Type B pancreatic cell (in vitro differentiated cells): ENCODE measurements at places on chromosomes 7 and 10. TPM values are rescaled to one million over a fixed set of nuclear protein-coding genes. Genes with fewer than 3 reads are reported as not detected.

The ZNF853 gene
- total RNA-seq, result 5.0 and 9.2 TPM in 2 replicates

The CNTNAP2 gene
- 3.9 and 26.8 TPM in 2 replicates for total RNA-seq

DNA sequence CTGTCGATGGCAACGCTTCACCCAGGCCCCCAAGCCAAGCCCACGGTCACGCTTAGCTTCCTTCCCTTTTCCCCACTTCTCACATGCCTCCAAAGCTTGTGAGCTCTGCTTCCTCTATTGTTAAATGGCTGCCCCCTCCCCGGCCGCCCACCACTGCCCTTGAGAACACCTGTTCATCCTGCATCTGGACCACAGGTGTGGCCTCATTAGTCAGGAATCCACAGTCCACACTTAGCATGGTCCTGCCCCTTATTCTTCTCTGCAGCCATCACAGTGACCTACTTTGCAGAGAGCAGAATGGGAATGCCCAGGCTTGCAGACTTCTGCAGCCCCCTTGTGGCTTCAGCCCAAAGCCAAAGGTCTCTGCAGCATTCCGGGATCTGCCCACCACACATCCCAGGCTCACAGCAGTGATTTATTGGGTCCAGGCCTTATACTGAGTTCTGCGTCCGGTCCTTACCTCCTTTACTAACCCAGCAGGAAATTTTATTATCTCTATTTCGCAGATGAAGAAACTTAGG lies 66.9 kb downstream of the PTPRE start:
- H3K36me3 ChIP-seq, result no peaks in the 10 kb centered on the region
- H3K4me3 ChIP-seq, result no peak overlapping the region
- H3K27ac ChIP-seq, result no peak overlapping the region
- H3K4me1 ChIP-seq, result peaks cover 26% of the 10 kb centered on the region
- no peak for DNase-seq
- peaks cover 13% of the 10 kb centered on the region for H3K27me3 ChIP-seq

DNA sequence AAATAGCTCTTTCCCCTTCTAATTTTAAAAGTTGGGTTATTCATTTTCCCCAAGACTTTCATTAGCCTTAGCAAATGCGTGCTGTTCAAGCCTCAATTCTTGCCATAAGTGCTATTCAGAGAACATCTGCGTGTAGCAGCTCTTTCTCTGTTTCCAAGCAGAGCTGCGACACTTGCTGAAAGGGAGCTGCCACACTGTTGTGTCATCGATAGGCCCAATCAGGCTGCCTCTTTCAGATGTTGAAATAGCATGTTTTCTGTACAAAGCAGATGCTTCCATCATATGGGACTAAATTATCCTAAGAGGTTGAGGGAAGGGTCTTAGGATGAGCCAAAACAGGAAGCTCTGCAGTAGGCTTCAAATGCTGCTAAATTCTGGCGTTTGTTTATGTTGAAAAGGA lies 220.9 kb upstream of the CDC14C start:
- H3K36me3 ChIP-seq, result no peaks in the 10 kb centered on the region
- H3K4me3 ChIP-seq, result no peak overlapping the region
- no peak overlapping the region for H3K27ac ChIP-seq
- H3K4me1 ChIP-seq, result peaks cover 6% of the 10 kb centered on the region
- H3K27me3 ChIP-seq, result no peaks in the 10 kb centered on the region
- DNase-seq, result no peak

DNA sequence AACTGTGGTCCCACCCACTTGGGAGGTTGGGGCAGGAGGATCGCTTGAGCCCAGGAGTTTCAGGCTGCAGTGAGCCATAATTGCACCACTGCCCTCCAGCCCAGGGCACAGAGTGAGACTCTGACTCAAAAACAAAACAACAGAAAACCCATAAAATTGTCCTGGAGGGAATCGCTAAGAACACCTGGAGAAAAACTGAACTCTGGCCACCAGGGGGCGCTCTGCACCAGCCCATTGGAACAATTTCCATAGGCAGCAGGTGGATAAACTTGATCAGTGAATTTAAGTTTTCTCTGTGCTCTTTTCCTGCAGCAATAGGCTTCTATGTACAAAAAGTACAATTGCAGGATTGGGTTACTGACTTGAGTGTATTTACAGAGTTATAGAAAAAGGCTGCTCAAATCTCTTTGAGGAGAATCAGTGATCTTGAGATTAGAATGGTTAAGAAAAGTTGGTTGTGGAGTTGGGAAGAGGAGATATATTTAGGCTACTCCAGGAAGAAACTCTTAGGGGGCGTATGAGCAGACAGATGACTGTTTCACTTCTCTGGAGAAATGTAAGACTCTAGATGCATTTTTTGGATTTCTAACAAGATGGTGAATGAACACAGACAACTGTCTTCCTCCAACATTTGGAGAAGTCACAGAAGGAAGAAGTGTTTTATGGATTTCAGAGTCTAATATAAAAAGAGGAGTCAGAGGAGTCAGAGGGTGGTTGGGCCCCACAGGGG lies 274.9 kb upstream of the GALNT17 start:
- H3K27me3 ChIP-seq, result no peaks in the 10 kb centered on the region
- no peaks in the 10 kb centered on the region for H3K4me1 ChIP-seq
- no peaks in the 10 kb centered on the region for H3K36me3 ChIP-seq
